Esophagus squamous epithelium (tissue), 5 donors: ENCODE measurements at places on chromosomes 6 and 20.

GRCh38 chr6:27279513-27280063 is 32.1 kb downstream of the PRSS16 start:
- H3K4me3 ChIP-seq = no peak overlapping the region
- DNase-seq = no peak
- H3K27me3 ChIP-seq = peaks cover 100% of the 10 kb centered on the region

- no peaks in the 10 kb centered on the region for H3K27me3 ChIP-seq
- no peak overlapping the region for H3K27ac ChIP-seq
- no peak for DNase-seq
- H3K36me3 ChIP-seq = no peaks in the 10 kb centered on the region
- no peak overlapping the region for H3K4me3 ChIP-seq
- peaks cover 23% of the 10 kb centered on the region for H3K4me1 ChIP-seq
Observed at GRCh38 chr6:3757241-3757641, 5.7 kb upstream of the PXDC1 start.

- no peak for DNase-seq
- no peaks in the 10 kb centered on the region for H3K36me3 ChIP-seq
- H3K4me3 ChIP-seq = no peak overlapping the region
- no peak overlapping the region for H3K27ac ChIP-seq
- H3K4me1 ChIP-seq = no peaks in the 10 kb centered on the region
Observed at GRCh38 chr20:36274181-36274841, 31.8 kb upstream of the DLGAP4 start.

DNA sequence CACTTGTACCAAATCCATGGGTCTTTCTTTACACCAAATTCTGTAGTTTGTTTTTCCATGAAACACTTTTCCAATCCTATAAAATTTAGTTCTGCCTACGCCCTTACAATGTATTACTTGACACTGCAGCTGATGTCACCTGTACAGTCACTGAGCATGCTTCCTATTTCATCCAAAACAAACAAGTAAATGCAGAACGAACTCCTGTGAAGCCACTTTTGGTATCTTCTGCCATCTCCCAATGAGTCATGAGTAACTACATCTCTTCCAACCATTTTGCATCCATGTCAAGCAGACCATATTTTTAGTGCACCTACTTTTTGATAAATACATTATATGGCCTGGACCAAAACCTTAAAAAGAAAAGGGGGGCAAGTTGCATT is 42.4 kb downstream of the HDDC2 start:
- H3K27ac ChIP-seq = no peak overlapping the region
- H3K27me3 ChIP-seq = no peaks in the 10 kb centered on the region
